Stimulated activated CD4-positive, alpha-beta T cell treated with anti-CD3 and anti-CD28 coated beads, Interleukin-1b, Interleukin-23, amount 100 ng/mL, for 4 hours (primary cell): ENCODE measurements at places on chromosomes 2 and 18.

- no peak for DNase-seq
Observed at GRCh38 chr18:54702686-54703085, 111.6 kb downstream of the DYNAP start.

- DNase-seq, result no peak
Observed at GRCh38 chr2:796141-796985, 119.2 kb upstream of the TMEM18 start.

- DNase-seq, result no peak
Observed at GRCh38 chr2:222404151-222404905, 20.0 kb upstream of the SGPP2 start.

GRCh38 chr2:18425210-18425703 is 135.2 kb downstream of the RDH14 start:
- DNase-seq, result no peak

DNA sequence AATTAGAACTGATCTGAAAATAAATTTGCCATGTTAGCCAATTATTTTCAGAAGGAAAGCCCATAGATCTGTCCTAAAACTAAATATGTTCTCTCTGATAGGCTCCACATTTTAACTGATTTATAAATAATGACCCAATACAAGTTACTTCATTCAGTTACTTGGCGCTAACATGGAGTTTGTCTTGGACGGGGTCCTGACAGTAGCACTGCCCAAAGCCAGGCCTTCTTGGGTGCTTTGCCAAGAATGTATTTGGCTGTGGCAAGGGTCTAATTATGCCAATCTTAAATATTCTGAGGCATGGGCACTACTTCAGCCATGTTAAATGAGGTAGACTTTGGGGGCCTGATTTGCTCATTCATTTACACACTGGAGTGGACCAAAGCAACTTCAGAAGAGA is 135.0 kb upstream of the PKDCC start:
- no peak for DNase-seq

DNA sequence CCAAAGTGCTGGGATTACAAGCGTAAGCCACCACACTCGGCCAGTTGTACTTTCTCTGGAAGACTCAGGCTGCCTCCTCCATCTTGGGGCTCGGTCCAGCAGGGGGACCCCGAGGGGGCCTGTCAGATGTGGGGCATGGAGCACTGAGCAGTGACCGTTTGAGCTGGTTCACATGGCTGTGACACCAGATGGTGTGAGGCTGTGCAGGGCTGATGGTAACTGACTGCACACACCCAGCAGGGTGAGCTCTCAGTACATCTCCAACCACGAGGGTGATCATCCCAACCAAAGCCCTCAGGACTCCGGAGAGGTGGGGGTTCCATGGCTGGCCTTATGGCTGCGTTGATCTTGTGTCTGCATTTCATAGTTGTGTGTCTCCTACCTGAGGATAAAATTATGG is 63.4 kb downstream of the FAM168B start:
- DNase-seq, result no peak

GRCh38 chr2:8154270-8154669 is 527.6 kb upstream of the ID2 start:
- no peak for DNase-seq

- no peak for DNase-seq
Observed at GRCh38 chr2:188695953-188696352, 278.2 kb upstream of the COL3A1 start.

DNA sequence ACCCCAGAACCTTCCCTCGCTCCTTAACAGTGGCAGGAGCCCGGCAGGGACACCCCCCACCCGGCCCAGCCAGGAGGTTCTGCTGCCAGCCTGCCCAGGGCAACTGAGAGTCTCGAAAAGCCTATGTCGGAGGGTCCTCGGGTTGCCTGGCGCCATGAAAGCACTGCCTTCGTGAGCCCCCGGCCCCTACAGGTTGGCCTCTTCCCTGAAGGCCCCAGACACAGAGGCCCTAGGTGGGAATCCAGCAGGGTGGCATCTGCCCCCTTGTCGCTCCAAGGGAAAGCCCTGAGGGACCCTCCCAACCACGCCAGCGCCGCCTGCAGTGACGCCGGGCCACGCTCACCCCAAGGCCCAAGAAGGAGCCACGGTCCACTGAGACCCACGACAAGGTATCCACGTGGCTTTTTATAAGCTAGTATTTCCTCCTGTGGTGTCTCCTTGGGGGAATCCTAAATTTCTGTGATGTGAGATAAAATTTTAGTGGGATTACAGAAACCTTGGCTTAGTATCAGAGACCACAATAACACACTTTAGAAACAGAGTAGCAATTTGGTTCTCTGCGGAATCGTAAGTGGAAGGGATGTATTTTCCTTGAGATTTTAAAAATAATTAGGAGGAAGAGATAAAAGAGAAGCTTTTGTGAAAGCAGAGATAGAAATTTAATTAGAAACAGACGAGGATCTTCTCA is 138.9 kb downstream of the HDAC4 start:
- no peak for DNase-seq

DNA sequence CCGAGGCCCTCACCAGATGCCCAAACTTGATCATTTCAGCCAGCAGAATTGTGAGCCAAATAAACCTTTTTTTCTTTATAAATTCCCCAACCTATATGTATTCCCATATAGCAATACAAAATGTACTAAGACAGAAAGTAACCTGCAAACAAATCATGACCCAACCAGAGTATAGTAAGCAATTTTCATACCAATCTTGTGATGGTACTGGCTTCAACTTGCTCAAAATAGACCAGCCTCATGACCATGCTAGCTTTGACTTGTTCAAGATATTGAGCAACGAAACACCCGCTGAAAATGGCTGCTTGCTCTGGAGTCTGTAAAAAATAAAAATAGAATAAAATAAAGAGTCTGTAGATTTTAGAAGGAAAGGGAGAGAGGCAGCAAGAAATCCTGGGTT is 97.6 kb downstream of the C1D start:
- DNase-seq, result no peak

- no peak for DNase-seq
Observed at GRCh38 chr18:8366656-8367055, 242.6 kb upstream of the RAB12 start.

GRCh38 chr2:21035974-21036707 is 7.7 kb downstream of the APOB start:
- no peak for DNase-seq

- DNase-seq, result no peak
Observed at GRCh38 chr2:147247749-147248148, 597.1 kb upstream of the ACVR2A start.

DNA sequence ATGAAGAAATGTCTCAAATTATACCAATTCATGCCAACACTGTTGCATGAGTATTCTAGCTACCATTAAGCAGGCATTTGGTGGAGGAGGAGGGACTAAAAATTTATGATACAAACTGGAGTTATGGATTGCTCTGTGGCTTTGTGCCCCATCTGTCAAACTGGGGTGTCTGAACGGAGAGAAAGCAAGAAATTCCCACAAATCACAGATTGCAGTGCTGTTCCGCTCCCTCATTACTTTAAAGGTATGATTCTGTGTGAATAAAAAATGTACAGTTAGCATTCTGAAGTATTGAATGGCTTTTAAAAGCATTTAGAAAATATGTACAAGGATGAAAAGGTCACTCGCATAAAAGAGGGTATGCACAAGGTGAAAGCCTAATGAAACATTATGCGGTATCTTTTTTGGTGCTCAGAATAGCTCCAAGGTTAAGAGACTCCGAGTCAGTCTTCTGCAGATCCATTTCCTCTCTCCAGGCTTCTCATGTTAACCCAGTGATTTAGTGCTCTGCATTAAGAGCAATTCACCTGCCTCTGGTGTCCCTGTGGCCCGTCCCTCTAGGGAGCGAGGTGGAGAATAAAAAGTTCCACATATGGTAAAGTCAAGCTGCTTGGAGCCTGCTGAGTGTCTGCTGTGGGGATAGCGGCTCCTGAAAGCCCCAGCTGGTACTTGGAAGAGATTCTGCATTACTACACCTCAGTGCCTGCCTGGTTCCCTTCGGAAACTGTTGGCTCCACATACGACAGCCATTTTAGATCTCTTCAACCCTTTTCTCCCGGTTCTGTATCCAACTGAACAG is 184.2 kb downstream of the ZNF521 start:
- no peak for DNase-seq

DNA sequence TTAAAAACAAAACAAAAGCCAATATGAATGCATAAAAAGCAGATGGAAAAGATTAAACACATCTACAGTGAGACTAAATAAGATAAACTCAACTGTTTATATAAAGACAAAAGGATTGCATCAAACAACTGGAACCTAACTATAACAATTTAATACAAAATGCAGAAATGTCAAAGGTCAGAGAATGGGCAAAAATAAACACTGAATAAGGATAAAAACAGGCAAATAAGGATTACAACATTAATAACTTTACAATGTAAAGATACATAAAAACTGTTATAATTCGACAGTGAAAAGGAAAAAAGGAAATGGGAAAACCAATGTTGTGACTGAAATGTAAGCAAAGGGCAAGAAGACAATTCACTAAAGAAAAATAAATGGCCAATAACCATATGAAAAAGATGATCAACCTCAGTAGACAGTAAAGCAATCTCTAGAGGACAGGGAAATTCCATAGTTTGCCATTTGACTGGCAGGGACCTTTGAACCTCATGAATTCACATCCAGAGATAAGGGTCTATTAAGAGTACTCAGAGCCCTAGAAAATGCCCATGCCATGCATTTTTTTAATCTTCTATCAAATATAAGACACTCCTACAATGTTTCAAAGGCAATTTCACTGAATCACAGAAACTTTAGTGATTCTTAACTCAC is 83.7 kb downstream of the TMEM131 start:
- no peak for DNase-seq

DNA sequence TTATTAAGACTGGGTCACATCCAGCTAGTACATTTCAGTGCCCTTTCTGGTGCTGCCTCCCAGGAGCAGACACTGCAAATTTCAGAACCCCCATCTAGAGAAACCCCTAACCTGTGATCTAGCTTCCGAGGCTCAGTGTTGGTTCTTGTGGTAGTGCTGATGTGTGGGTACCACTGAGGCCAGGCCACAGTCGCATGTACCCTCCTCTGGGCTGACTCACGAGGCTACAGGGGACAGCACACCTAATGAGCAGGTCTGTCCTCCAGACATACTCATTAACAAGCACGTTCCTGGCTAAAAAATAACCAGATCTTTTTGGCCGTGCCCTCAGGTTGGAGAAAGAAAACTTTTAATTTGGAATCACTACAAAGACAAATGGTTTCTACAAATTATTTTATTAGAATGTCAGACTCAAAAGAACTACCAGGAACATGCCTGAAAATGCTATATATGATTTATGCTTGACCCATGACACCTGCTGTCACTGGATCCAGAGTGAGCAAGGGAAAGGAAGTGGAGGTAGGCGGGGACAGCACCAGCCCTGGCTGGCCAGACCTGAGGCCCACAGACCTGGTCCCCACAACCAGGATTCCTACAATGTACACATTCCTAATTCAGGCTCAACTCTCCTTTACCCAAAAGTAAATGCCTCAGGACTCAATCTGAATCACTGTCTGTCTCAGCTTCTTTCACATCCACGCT is 8.5 kb downstream of the CIAO1 start:
- DNase-seq, result no peak

DNA sequence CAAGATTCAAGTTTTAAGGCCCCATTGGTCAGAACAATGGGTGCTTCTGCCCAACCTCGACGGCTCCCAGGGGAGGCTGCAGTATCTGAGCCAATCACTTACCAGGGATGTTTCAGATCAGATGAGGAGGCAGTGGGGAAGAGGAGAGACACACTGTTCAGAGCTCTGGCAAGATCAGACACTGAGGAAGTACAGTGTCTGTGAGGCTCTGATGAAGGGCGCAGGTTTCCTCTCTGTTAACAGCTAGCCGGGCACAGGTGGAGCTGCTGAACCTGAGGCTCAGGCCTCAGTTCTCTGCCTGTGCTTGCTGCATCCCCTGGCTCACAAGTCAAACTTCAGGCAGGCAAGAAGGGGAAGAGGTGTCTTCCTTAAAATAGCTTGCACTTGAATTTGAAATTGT is 69.7 kb downstream of the TPO start:
- DNase-seq, result no peak

- no peak for DNase-seq
Observed at GRCh38 chr2:27925766-27926472, 35.4 kb downstream of the BABAM2 start.

- DNase-seq, result no peak
Observed at GRCh38 chr2:48129293-48129950, 223.1 kb upstream of the FBXO11 start.

- no peak for DNase-seq
Observed at GRCh38 chr2:124328397-124328796, 303.3 kb downstream of the CNTNAP5 start.

GRCh38 chr2:21118302-21118920 is 5.4 kb upstream of the TDRD15 start:
- DNase-seq, result no peak

DNA sequence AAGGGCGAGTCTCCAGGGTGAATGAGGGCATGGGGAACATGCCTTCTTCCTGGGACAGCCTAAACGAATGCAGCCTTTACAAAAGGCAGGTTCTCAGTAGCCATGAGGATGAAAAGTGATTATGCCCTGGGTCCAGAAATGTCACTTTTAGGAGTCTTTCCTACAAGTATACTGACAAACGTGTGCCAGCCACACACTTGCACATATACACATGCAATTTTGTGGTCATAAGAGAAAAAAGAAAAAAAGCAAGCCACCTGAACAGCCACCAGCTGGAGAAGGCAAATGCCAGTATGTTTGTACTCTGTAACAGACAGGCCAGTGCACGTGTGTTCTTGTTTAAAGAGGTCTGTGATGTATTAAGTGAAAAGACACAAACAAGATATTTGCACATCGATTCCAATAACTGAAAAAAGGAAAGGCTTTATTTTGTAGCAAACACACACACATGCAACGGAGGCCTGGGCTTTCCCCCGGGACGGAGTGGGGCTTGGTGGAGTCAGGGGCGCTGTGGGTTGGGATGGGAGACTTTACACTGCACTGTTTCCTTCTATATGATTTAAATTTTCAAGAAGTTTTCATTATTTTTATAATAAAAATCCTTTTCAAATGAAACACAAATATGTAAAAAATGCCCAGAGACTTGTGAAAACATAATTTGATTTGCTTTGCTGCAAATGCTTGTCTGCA is 108.4 kb downstream of the FAM210A start:
- DNase-seq, result no peak

DNA sequence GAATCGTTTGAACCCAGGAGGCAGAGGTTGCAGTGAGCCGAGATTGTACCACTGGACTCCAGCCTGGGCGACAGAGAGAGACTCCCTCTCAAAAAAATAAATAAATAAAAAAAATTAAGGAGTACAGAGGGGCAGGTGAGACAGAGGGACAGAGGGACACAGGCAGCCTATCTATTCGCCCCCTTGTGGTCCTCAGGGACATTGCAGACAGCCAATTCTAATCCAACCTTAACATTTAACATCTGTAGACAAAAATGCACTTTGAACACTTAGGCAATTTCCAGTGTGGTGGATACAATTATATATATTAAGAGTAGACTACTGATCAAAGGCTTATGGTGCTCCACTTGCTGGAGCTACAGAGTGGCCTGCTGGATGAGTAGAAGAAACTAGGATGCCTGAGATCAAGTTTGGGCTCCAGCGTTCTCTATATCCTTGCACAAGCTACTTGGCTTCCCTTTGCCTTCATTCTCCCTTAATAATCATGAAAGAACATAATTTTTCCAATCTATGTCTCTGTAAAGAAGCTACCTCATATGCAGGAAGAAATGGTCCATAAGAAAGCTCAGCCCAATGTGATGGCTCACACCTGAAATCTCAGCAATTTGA is 8.2 kb upstream of the SMARCAL1 start:
- peak; percentile 48 for DNase-seq
